ENCODE measurements at places on chromosomes 16 and 17. TPM values are rescaled to one million over a fixed set of nuclear protein-coding genes. Genes with fewer than 3 reads are reported as not detected.

PPL gene
- 78.1 TPM for total RNA-seq

GJD3 gene
- 2.8 TPM for total RNA-seq

MAF gene
- 66.4 TPM for total RNA-seq

DHRS11 gene
- 5.7 TPM for total RNA-seq

KIF2B gene
- not detected for total RNA-seq

ITGB3 gene
- total RNA-seq, result 6.6 TPM

SLFN14 gene
- not detected for total RNA-seq

DNA sequence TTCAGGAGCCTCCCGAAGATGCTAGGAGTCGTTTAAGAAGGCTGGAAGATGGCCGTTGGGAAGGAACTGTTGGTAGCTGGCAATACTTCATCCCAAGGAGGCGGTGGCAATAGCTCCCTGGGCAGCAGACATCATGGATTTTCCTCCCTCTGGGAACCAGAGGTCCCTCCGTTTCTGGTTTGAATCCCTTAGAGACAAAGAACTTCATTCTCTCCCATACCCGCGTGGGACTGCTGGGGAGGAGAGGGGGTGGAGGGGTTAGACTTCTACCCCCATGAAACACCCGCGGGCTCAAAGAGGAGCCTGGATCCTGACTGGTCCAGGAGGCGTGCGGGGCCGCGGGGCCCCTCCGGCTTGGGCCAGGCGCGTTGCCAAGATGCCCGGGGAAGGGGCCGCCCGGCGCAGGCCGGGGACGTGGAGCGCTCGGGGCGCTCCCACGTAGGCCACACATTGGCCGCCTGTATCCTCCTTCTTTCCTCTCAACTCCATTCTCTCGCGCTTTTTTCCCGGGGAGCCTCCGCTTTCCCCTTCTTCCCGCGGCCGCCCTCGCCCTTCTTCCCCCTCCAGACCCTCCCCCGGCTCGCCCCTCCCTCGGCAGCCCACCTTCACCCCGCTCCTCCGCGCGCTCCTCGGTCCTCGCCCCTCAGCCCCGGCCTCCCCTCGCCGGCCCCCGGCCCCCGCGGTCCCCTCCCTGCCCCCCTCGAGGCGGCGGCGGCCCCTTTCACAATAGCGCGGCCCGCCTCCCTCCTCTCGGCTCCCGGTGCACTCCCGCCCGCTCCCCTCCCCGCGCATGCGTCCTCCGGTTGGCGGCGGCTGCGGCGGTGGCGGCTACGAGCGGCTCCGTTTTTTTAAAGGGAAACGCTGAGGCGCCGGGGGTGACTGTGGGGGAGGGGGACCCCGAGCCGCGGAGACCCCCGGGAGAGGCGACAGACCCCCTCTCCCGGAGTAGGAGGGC lies at the start of gene MSL1:
TSS of gene MSL1 (plus strand) at position 791 of the 955 bp plus-strand sequence. CDS start 642 bp downstream, outside the sequence.
- H3K4me1 ChIP-seq, result peaks cover 24% of the 10 kb centered on the region
- no peaks in the 10 kb centered on the region for H3K27me3 ChIP-seq
- peak; percentile 95 for DNase-seq
- H3K27ac ChIP-seq, result peak within 1 kb of the TSS; percentile 94
- H3K36me3 ChIP-seq, result peaks cover 14% of the 10 kb centered on the region
- peak within 1 kb of the TSS; percentile 100 for H3K4me3 ChIP-seq

DNA sequence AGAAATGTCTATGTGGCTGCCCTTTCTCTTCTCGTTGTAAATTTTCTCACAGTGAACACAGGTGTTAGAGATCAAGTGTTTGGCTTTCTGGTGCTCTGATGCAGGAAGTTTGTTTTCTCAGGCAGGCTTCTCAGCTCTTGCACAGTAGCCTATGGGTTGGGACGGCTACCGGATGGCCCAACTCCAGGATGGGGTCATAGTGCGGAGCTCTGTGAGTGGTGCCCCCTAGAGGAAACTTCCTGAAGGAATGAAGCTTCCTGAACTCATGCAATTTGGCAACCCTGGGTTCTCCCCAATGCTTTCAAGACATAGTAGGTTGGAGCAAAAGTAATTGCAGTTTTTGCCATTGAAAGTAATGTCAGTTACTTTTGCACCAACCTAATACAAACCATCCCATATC lies 407.5 kb upstream of the HSBP1 start:
- H3K4me3 ChIP-seq, result no peak overlapping the region
- no peaks in the 10 kb centered on the region for H3K27me3 ChIP-seq
- H3K4me1 ChIP-seq, result no peaks in the 10 kb centered on the region
- no peak overlapping the region for H3K27ac ChIP-seq
- DNase-seq, result no peak

GRCh38 chr16:47504599-47504998 lies 43.5 kb downstream of the PHKB start:
- H3K4me3 ChIP-seq, result no peak overlapping the region
- no peaks in the 10 kb centered on the region for H3K27me3 ChIP-seq
- H3K36me3 ChIP-seq, result peaks cover 65% of the 10 kb centered on the region
- no peak overlapping the region for H3K27ac ChIP-seq

GRCh38 chr17:80002070-80002641 lies 33.5 kb downstream of the TBC1D16 start:
- no peaks in the 10 kb centered on the region for H3K36me3 ChIP-seq
- no peak overlapping the region for H3K4me3 ChIP-seq
- H3K4me1 ChIP-seq, result peaks cover 8% of the 10 kb centered on the region
- H3K27ac ChIP-seq, result no peak overlapping the region

DNA sequence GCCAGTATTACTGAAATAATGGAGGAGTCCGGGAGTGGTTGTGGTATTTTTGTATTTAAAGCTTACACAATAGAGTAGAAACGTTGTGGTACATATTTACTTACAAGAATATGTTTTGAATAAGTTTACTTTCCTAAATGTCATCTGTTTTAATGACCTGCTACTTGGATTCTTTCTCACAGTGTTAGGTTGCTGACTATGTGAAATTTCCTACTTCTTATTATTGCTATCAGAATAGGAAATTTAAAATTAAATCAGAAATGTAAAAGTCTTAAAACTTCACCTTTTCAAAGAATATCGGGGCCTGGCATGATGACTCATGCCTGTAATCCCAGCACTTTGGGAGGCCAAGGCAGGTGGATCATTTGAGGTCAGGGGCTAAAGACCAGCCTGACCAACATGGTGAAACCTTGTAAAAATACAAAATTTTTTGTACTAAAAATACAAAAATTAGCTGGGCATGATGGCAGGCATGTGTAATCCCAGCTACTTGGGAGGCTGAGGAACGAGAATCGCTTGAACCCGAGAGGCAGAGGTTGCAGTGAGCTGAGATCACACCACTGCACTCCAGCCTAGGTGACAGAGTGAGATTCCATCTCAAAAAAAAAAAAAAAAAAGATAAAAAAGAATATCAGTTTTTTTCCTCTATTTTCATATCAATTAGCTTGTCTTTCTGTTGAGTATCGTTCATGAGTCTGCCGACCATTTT lies 77.8 kb downstream of the VMP1 start:
- no peak for DNase-seq
- peak overlapping the region; percentile 90 for H3K27ac ChIP-seq
- H3K4me1 ChIP-seq, result peaks cover 55% of the 10 kb centered on the region
- H3K36me3 ChIP-seq, result no peaks in the 10 kb centered on the region
- H3K27me3 ChIP-seq, result no peaks in the 10 kb centered on the region

DNA sequence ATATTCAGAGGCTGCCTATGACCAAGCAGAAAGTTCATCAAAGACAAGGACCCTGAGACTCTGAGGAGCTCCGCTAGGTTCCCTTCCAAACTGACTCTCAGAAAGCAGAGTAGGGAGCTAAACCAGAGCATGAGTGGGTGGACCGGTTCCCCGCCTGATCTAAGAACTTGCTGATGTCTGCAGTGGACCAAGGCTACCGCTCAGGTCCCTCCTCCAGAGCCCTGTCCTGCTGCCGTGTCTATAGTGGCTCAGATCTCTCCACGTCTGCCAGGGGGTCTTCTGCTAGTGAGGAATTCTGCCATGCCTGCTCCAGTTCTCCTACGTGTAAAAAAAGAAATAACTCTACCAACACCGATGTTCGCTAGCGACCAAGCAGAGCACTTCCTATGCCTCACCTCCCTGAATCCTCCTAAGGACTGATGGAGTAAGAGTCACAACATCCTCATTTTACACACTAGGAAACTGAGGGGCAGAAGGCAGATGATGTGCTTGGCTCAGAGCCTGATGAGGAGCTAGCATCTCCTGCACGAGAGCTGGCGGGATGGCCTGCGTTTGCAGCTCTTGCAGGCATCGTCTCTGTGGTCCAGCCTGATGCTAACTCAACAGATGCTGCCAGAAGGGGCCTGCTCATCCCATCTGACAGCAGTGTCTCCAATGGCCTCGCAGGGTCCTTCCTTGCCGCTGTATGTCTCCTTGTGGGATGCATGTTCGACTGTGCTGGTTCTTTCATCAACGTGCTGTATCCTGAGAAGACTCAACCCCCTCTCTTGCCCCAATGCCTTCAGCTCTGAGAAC lies 265.5 kb downstream of the C16orf95 start:
- no peaks in the 10 kb centered on the region for H3K36me3 ChIP-seq
- no peaks in the 10 kb centered on the region for H3K4me1 ChIP-seq
- DNase-seq, result no peak
- H3K27ac ChIP-seq, result no peak overlapping the region

DNA sequence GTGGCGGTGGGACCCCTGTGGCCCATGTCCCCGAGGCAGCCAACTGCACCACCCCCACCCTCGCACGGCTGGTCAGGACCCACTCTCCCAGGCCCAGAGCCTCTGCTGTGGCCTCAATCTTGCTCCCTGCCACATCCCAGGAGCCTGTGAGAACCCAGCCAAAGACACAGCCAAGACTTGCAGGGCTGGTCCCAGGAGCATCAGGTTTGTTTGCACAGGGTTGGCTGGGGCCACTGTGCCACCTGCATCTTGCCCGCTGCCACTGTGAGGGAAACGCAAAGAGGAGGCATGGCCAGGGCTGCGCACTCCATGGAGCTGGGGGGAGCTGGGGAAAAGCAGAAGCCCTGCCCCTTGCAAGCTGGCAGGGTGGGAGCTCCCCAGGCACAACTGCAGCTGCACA lies 92.5 kb downstream of the SSH2 start:
- no peaks in the 10 kb centered on the region for H3K4me1 ChIP-seq
- H3K36me3 ChIP-seq, result no peaks in the 10 kb centered on the region
- no peak overlapping the region for H3K4me3 ChIP-seq
- no peak overlapping the region for H3K27ac ChIP-seq
- no peaks in the 10 kb centered on the region for H3K27me3 ChIP-seq

GRCh38 chr17:29111816-29112499 lies 68.2 kb downstream of the MYO18A start:
- no peaks in the 10 kb centered on the region for H3K27me3 ChIP-seq
- no peak overlapping the region for H3K4me3 ChIP-seq
- H3K36me3 ChIP-seq, result peaks cover 62% of the 10 kb centered on the region
- peaks cover 18% of the 10 kb centered on the region for H3K4me1 ChIP-seq

DNA sequence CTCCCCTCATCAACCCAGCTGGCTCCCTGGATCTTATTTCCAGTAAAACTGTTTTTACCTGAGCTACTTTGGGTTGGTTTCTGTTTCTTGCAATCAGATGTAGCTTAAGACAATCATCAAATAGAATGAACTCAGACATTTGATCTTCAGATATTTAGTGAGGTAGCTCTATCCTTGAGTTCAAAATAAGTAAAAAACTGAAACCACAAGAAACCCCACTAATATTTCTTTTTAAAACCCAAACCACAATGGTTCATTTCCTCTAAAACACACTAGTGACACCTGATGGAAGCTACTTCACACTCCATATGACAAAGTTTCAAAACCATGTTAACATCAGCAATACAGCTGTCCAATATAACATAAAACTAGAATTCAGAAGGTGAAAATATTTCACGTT lies 37.8 kb downstream of the CACNG1 start:
- no peak for DNase-seq
- H3K27me3 ChIP-seq, result no peaks in the 10 kb centered on the region
- no peak overlapping the region for H3K4me3 ChIP-seq

GRCh38 chr17:2337544-2338314 lies 428 bp downstream of the SGSM2 start:
- peak overlapping the region; percentile 84 for H3K4me3 ChIP-seq
- DNase-seq, result peak; percentile 87
- peaks cover 18% of the 10 kb centered on the region for H3K4me1 ChIP-seq
- H3K36me3 ChIP-seq, result peaks cover 38% of the 10 kb centered on the region
- H3K27ac ChIP-seq, result peak overlapping the region; percentile 79

DNA sequence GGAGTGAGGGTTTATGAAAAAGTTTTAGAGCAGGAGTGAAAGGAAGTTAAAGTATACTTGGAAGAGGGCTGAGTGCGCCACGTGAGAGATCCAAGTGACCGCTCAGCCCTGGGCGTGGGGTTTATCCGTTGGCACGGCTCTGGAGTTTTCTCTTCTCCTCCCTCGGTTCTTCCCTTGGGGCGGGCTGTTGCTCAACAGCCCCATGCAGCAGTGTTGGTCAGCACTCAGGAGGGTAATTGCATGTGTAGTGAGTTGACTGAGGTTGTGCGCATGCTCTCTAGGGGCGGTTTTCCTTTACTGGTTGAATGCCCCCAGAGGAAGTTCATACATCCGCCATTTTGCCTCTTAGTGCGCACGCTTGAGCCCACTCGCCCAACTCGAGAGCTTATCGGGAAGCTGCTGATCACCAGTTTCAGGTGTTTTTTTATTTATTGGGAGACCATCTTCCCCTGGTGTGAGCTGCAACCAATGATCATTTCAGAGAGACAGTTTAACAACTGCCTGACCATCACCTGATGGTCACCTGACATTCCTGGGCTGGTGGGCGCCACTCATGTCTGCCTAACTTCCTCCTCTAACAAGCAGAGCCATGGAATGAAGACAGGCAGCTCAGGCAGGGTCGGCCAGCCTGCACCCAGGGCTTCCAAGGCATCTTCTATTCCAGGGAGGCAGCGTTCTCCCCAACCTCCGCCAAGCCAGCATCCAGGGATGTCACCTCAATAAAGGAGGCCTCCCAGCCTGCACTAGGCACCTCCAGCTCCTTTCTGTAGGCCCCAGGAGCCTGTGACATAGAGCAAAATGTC lies 41.3 kb upstream of the DNAH17 start:
- no peak for DNase-seq
- no peak overlapping the region for H3K27ac ChIP-seq
- no peaks in the 10 kb centered on the region for H3K4me1 ChIP-seq
- H3K27me3 ChIP-seq, result no peaks in the 10 kb centered on the region
- no peak overlapping the region for H3K4me3 ChIP-seq
- no peaks in the 10 kb centered on the region for H3K36me3 ChIP-seq
